Stimulated activated CD4-positive, alpha-beta T cell treated with anti-CD3 and anti-CD28 coated beads, Interleukin-1b, Interleukin-23, amount 100 ng/mL, for 1 hour (primary cell): ENCODE measurements at places on chromosomes 6 and 20.

DNA sequence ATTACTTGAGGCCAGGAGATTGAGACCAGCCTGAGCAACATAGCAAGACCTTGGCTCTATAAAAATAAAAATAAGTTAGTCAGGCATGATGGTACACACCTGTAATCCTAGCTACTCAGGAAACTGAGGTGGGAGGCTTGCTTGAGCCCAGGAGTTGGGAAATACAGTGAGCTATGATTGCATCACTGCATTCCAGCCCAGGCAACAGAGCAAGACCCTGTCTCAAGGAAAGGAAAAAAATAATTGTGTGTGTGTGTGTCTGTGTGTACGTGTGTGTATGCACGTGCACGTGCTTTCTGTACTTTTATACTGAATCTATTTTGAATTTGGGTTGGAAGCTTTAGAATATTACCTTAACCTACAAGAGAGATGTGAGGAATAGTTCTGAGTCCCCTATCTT, 58.9 kb downstream of the KIZ start:
- no peak for DNase-seq

GRCh38 chr20:42516692-42517091, 673.0 kb downstream of the PTPRT start:
- DNase-seq: no peak

DNA sequence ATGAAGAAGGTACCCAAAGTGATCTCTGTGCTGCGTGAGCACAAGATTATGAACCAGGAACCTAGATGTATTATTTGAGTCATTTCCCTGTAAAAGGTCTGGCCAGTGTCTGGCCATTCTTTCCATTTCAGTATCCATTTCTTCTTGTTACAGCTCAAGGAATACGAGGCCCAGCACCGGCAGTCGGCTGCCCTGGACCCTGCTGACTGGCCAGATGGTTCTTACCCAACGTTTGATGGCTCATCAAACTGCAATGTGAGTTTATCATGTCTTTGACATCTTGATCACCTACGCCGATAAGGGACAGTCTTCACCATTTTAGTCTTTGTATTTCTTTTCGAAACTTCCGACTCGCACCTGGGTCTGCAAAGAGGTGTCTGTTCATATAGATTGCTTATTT, 144.8 kb downstream of the SASH1 start:
- DNase-seq: no peak

- DNase-seq: no peak
These were observed 54.3 kb upstream of the GMPR start for GRCh38 chr6:16184129-16184528.

GRCh38 chr6:101296169-101296960, 97.1 kb upstream of the GRIK2 start:
- DNase-seq: no peak

DNA sequence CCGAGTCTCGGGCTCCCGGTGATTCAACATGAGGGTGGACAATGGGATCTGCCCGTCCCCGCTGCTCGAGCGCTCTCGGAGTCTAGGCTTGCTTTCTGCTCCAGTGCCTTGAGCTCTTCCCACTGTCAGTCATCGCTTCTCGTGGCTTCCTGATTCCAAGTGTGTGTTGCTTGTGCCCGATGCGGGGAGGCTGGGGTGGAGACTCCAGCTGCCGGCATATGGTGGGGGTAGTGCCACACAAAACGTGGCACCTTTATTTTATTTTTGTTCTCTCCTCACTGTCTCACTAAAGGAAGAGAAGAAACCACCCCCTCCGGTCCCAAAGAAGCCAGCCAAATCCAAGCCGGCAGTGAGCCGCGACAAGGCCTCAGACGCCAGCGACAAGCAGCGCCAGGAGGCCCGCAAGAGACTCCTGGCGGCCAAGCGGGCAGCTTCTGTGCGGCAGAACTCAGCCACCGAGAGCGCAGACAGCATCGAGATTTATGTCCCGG, 14.8 kb upstream of the MYL9 start:
- no peak for DNase-seq

- DNase-seq: no peak
These were observed 18.2 kb downstream of the BCL2L1 start for GRCh38 chr20:31704225-31705119.

- DNase-seq: no peak
These were observed 46.5 kb upstream of the TRAF3IP2 start for GRCh38 chr6:111652156-111652555.

DNA sequence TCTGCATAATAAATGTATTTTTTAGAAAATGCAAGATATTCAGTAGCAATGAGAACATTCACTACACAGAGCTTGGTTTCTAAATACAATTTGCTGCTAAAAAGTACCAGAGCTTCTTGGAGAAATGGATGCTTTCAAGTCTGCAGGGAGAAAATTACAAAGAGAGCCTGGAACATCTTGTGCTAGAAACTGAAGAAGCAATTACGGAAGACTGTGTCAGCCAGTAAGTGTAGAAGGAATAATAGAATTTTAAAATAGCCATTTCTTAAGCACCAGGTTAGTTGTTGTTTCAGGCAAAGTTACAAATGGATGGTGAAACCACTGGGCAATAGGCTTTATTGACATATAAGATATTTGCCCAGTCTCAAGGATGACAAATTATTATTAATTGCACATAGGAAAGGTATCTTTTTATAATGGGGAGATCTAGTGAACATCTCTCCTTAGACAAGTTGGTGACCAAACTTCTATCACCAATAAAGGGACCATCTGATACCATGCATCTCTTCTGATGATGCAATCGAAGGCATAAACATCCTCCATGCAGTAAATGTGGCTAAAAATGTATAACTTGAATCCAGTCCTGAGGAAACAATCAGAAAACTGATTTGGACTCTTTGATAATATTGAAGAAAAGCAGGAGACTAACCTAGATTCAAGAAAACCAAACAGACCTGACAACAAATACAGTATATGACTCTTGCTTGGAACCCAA, 81.7 kb downstream of the ARHGAP18 start:
- DNase-seq: no peak

DNA sequence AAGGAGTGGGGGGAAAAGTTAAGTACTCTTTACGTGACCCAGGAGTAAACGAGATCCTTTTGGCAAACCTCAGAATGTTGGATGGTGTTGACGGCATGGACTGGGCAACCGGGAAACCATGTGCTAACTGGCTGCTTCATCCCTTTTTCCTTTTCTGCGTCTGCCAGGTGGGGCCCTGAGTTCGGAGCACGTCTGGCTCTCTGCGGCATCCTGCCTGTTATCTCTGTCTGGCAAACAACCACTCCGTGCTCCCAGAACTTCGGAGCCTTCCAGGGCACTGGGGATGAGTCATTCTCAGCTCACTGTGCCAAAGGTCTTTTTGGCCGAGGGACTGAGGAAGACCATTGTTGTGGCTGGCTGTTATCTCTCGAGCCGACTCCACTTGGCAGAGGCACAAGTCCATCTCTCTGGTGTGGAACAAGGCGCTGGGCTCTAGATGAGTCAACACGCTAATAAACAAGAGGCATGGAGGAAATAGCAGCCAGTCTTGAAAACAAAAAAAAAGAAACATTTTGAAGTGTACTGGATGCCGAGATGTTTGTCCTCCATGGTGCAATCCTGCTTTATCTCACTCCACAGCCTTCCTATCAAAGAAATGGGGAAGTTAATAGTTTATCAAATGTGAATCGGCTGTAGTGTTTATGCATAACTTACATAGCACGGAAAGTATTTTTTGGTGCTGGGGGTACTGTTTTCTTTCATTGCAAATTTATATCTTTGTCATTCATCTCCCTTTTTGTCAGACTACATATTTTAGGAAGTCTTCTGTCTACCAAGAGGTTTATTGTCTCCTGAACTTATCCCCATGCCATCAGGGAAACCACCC, 64.6 kb upstream of the TXNDC5 start:
- DNase-seq: no peak

GRCh38 chr6:111658462-111659154, 52.9 kb upstream of the TRAF3IP2 start:
- no peak for DNase-seq

DNA sequence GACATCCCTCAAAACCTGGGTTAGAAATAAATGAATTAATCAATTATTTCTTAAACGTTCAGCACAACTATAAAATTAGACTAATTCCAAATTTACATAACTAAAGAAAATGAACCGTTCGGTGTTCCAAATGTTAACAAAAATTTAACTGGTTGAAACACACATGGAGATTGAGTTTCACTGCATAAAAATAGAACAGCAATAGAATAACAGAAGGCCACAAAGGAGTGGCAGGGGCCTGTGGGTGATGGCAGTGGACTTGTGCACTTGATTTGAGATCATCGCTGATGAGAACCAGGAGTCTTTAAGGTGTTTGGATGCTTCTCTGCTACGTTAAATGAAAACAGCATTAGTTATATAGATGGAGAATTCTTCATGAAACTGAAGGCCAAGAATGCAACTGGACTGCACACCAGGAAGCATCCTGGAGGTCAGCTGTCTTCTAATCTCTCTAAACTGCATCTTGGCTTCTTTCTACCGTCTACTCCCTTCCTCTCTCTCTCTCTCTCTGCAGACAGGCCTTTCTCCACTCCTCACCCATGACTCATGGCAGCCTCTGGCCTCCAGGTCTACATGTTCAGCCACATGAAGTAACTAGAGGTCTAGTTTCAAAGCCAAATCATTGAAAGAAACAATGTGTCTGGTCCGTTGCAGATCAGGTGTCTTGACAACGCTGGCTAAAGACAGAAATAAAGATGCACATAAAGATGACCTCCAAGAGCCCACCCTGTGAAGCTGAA, 111.3 kb downstream of the SIM1 start:
- DNase-seq: no peak

DNA sequence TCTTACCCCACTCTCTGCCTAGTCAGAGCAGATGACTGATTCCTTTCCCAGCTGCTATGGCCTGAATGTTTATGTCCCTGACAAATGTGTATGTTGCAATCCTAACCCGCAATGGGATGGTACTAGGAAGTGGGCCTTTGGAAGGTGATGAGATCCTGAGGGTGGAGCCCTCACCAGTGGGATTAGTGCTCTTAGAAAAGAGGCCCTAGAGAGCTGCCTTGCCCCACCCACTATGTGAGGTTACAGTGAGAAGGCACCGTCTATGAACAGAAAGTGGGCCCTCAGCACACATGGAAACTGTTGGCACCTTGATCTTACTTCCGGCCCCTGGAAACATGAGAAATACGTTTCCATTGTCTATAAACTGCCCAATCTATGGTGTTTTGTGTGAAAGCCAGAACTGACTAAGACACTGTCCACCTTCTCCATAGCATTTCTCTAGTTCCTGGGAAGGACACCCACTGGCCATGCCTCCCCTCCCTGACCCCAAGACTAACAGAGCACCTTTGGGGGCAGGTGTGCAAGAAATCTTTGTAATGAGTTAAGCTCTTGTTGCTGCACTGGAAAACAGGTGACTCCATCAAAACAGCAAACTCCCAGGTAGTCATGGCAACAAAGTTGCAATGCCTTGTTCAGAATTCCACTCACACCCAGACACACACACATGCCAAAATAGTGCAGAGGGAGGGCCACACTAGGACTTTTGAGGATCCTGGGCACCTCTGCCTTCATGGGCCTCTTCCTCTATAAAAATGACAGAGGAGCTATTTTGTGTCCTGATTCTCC, 16.2 kb downstream of the GABRR2 start:
- no peak for DNase-seq

DNA sequence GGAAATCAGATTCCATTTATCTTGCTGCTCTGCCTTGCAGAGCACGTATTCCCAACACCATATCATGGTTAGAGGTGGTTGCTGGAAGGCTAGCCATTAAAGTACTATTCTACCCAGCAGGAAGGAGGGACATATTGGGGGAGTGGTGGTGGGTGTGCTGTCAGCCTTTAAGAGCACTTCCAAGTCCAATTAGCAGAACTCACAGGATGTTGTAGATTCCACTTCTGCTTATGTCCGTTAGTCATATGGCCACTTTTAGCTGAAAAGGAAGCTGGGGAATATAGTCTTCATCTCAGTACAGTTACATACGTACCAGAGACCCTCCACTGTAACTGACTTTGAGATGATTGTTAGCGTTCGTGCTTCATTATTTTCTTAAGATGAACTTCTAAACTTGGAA, 94.4 kb downstream of the SAMD3 start:
- DNase-seq: no peak

GRCh38 chr6:105294129-105294528, 108.8 kb downstream of the PREP start:
- DNase-seq: no peak

GRCh38 chr6:6236730-6237469, 83.6 kb downstream of the F13A1 start:
- no peak for DNase-seq

DNA sequence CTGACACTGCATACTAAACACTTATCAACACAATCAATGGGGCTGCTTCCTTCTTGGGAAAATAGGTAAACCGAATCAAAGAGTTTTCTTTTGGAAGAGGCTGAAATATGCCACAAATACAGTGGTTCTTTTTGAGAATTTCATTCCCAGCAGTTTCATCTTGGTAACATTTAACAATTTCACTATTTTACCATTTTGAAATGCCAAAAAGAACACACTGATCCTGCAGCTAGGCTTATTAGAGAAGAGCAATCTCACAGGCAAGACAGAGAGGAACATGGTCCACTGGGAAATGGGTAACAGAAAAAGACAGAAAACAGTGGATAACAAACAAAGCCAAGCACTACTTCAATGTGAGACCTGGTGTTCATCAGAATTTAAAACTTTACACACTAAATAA, 2.5 kb downstream of the CNR1 start:
- DNase-seq: no peak

- no peak for DNase-seq
These were observed 17.7 kb downstream of the OR2A4 start for GRCh38 chr6:131683479-131683878.

DNA sequence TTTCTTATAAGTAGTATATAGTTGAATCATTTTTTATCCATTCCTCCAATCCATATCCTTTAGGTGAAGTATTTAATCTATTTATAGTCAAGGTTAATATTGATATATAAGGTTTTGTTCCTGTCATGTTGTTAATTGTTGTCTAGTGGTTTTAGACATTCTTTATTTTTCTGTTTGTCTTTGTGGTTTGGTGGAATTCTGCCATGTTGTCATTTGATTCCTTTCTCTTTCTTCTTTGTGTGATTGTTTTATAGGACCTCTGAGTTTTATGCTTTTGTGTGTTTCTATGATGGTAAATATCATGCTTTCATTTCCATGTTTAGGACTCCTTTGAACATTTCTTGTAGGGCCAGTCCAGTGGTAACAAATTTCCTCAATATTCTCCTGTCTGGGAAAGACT, 450.3 kb upstream of the BTBD3 start:
- no peak for DNase-seq

- DNase-seq: no peak
These were observed 24.1 kb downstream of the KLHL32 start for GRCh38 chr6:96948631-96949030.

GRCh38 chr6:88301256-88301655, 135.1 kb upstream of the CNR1 start:
- DNase-seq: no peak

DNA sequence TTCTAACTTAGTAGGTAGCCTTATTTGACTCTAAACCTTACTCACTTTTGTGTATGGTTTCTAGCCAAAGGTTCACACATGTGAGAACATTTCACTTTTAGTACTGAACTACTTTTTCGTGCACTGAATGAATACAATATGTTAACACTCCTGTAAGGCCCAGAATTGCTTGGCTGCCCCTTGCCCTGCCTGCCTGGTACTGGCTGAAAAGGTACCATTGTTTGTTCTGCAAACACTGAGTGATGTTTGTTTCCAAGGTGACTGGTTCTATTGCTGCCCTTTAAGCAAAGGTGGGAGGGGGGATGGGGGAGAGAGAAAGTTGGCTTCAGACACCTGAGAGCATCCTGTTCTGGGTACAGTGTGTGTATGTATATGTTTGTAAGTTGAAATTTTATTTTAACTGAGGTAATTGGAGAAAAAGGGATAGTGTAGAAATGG, 31.2 kb downstream of the RREB1 start:
- no peak for DNase-seq
